ENCODE measurements at places on chromosomes 2 and 18.

DNA sequence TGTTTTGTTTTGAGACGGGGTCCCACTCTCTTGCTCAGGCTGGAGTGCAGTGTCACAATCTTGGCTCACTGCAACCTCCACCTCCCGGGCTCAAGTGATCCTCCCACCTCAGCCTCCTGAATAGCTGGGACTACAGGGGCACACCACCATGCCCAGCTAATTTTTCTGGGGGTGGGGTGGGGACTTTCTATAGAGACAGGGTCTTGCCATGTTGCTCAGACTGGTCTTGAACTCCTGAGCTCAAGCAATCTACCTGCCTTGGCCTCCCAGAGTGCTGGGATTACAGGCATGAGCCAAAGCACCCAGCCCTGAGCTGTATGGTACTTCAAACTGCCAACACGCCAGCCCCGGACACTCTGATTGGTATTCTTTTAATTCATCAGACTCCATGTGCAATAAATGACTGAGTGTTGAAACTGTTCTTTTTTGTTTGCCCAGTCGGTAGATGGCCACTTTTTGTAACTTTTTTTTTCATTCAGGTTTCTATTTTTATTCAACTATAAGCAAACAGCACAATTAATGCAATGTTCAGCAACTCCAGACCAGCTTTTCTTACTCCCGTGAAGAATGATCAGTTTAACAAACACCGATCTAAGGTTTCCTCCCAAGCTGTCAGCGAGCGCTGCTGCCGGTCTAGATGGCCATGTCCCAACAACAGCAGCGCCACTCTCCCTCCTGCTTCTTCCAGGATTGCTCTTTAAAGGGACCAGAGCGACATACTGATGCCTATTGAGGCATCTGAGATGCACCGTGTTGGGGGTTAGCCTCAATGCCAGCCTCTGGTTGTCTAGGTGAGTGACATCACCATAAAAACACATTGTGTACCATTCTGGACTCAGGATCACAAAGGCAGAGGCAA is 12.5 kb upstream of the TGOLN2 start:
- no peak for DNase-seq

DNA sequence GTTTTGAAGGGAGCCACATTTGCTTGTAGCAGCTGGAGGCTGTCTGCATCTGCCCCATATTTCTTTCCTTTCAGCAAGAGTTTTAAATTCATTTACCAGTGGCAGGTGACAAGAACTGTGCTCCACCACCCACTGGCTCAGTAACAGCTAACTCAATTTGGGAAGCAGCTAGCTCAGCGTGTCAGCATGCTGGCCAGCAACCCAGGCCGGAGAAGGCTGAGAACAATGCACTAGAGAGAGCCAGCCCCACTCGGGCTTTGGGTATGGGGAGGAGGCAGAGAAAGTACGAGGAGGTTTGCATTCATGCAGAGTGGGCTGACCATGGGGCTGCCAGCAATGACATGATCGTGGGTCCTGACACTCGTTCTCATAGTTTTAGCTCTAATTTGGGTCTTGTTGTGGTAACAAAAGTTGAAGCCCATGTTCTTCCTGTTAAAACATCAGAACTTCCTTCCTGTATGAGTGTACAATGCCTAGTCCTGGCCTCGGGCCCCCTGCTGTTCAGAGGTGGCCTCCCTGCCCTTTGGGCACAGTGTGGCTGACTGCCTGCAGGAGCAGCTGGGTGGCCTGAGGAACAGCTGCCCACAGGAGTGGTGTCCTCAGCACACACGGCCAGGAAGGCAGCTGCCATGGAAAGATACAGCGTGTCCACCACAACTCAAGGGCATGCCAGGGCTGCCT is 23.0 kb downstream of the CDC42EP3 start:
- DNase-seq = no peak

DNA sequence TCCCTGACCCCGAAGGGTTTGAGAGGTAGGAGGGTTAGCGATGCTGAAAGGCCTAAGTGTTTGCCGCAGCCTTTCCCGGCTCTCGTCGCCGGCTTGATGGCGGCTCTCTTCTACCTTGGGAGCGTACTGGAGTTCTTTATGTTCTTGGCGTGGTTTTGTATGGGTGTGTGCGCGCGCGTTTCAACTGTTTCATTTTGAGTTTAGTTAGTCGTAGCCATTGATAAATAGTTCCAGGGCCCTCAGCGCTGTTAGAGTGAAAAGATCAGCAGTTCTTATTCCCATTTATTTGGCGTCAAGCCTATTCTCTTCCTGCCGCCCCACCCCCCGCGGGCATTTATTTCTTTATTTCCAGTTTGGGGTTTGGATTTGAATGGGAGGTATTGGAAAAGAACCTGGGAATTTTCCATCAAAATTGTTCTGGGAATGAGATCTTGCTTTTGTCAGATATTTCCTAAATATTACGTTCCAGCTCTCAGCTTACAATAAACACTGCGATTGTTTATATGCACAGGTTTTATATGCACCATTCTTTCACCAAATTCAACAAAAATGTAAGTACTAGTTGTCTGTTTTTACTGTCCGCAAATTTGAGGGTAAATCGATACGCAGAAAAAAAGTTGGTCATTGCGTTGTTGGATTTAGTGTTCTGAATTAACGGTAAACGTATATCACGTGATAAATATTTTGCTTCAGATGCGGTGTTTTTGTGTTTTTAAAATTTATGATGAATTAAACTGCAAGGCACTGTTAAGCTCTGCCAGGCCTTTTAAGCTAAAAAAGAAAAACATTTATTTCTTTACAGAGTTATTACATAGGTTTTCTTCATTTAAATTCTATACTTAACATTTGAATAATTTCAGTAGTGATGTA is 954 bp downstream of the CCNT2 start:
- no peak for DNase-seq

GRCh38 chr18:76453932-76454331 is 41.1 kb downstream of the ZNF516 start:
- no peak for DNase-seq

DNA sequence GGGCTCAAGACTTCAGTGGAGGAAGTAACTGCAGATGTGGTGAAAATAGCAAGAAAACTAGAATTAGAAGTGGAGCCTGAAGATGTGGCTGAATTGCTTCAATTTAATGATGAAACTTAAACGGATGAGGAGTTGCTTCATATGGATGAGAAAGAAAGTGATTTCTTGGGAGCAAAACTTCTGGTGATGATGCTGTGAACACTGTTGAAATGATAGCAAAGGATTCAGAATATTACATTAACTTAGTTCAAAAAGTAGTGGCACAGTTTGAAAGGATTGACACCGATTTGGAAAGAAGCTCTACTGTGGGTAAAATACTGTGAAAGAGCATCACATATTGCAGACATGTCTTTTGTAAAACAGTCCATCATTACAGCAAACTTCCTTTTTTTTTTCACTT is 638.0 kb downstream of the NYAP2 start:
- no peak for DNase-seq

- no peak for DNase-seq
Measured at GRCh38 chr2:6845903-6846302, 19.8 kb downstream of the CMPK2 start.

DNA sequence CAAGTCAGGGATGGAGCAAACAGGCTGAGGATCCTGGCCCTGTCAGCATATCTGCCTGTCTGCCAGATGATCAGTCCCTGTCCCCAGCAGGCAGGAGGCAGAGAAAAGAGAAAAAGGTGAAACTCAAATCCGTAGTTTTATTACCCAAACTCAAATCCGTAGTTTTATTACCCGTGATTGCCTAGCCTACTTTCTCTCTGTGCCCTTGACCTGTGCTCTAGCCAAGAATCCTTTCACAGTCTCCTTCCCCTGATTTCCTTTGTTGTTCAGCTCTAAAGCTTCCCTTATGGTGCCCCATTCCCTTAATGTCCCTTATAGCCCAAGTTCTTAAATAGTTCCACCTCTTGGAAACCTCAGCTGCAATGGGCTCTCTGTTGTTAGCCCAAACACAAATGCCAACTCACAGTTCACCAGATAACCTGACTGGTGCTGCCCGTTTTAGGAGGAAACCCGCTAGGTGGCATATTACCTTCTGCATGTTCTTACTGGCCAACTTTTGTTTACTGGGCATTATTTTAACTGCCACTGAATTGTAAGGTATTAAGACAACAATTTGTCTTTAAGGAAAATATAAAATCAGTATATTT is 125.7 kb upstream of the FZD5 start:
- no peak for DNase-seq

DNA sequence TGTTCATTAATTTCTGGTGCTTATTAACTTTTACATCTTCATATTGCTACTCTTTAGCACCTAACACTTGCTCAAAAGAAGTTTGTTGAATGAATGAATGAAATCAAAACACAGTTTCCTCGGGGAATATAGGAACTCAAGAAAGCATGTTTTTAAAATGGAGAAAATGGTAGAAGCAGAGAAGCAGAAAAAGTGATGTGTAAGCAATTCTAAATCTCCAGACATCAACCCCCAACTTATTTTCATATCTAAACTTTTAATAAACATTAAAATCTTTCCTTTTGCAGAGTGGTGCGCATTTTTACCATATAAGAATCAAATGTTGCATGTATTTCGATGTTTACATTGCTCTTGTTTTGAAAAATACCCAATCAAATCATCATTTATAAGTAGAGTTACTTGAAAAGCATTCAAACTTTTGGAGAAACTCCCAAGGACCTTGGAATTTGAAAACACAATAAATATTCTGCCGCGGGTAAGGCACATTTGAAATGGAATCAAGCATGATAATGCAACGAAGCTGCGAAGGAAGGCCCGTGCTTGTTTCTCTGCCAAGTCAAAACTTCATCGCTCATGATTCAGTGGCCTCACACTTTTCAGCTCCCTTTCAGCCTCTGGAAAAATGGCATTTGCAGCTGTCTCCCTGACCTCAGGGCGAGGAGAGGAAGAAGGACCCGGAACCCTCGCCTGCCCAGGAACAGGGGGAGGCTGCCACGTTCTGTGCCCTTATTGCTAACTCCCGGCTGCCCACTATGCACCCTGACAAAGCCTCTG is 26.7 kb upstream of the SMIM21 start:
- DNase-seq = no peak

DNA sequence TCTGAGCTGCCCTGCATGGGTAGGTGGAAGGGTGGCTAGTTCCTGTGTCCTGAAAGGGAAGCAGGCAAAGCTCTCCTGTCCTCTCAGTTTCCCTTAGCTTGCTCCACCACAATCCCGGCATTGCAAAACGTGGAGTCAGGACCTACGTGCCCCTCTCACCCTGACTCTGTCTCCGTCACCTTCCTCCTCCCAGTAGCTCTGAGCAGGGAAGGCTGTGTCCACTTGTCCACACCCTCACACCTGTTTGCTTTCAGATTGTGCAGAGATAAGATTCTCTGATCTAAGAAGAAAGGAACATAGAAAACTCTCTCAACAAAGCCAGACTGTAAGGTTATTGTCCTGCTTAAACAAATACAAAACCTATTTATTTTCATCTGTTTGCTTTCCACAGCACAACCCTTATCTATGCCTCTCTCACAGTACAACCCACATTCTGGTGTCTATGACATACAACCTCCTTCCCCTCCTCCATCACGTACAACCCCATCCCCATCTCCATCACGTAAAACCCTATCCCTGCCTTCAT is 79.0 kb downstream of the ALPK2 start:
- no peak for DNase-seq

GRCh38 chr2:239296020-239296932 is 104.5 kb downstream of the HDAC4 start:
- no peak for DNase-seq

GRCh38 chr2:68799140-68800026 is 64.8 kb downstream of the ARHGAP25 start:
- DNase-seq = no peak

GRCh38 chr2:79630060-79630459 is 117.2 kb downstream of the CTNNA2 start:
- DNase-seq = peak; percentile 28

DNA sequence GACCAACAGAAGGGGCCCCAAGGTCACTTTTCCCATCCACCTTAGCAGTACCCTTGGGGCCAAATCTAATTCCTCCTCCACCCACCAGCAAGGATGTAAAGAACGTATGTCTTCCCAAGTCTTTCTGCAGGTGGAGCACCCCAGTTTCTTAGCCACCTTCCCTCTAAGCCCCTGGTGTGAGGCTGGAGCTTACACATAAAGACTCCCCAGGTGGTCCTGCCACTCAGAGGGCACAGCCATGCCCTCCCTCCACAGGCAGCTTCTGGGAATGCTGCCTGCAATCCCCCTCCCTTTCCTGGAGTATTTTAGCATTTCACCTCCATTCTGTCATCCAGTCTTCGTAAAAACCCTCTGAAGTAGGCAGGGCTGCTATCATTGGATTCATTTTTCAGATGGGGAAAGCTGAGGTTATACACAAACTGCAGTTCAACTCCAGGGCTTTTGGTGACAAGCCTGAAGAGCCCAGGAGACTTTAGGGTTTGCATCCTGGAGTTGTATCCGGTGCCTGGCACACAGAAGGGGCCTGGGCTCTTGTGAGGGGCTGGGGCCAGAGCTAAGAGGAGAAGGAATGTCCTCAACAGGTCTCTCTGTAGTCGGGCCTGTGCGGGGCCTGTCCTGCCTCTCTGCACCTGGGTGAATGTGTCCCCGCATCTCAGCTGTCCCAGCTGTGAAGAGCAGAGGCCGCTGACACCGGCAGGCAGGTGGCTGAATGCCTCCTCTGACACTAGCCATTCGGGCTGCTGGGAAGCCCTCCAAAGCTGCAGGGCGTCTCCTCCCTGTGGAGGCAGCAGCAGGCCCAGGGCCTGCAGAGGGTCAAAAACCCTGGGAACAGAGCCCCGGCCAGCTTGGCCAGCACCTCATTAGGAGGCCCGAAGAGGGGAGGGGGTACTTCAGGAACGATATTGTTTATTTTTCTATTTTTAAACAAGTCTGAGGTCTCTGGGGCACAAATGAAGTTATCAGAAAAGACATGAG is 27.6 kb downstream of the CIB4 start:
- DNase-seq = no peak

DNA sequence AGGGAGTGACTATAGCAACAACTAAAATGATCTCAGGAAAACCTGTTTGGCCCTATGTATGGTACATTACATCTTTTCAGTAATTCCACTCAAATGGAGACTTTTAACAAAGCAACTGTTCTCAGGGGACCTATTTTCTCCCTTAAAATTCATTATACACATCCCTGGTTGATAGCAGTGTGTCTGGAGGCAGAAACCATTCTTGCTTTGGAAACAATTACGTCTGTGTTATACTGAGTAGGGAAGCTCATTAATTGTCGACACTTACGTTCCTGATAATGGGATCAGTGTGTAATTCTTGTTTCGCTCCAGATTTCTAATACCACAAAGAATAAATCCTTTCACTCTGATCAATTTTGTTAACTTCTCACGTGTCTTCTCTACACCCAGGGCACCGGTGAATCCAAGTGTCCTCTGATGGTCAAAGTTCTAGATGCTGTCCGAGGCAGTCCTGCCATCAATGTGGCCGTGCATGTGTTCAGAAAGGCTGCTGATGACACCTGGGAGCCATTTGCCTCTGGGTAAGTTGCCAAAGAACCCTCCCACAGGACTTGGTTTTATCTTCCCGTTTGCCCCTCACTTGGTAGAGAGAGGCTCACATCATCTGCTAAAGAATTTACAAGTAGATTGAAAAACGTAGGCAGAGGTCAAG is 955 bp downstream of the TTR start:
- no peak for DNase-seq

GRCh38 chr2:12685956-12686355 is 30.8 kb upstream of the TRIB2 start:
- DNase-seq = no peak

- peak; percentile 62 for DNase-seq
Measured at GRCh38 chr2:65558743-65559142, 126.3 kb upstream of the SPRED2 start.

GRCh38 chr2:26471289-26471688 is 6.6 kb downstream of the OTOF start:
- no peak for DNase-seq
